ENCODE measurements at places on chromosomes 11 and 22. TPM values are rescaled to one million over a fixed set of nuclear protein-coding genes. Genes with fewer than 3 reads are reported as not detected.

DNA sequence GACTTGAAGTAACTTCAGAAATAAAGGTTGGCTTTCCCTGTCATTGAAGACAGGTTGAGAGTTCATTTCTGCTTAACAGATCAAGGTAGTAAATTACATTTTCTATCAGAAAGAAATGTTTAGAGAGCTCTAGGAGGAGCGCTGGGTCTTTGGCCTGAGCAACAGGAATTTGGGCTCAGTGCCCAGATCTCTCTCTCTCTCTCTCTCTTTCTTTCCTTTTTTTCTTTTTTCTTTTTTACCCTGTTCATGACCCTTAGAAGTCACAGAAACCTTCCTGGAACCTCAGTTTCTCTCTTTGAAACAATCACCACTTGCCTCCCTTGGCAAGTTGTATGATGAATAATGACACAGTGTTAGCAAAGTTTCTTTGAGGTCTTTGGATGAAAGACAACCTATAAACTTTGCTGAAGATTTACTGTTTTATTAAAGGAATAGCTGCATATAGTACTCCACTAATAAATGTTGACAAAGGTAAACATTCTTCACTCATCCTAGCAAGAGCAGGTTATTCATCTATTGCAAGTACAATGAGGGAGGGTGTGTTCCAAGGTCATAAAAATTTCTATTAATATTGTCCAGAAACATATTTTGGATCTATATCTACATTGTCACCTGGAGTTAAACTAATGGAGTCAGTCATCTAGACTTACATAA is 35.5 kb upstream of the RASSF10 start:
- DNase-seq = no peak

The OR51I1 gene
- not detected for total RNA-seq

DNA sequence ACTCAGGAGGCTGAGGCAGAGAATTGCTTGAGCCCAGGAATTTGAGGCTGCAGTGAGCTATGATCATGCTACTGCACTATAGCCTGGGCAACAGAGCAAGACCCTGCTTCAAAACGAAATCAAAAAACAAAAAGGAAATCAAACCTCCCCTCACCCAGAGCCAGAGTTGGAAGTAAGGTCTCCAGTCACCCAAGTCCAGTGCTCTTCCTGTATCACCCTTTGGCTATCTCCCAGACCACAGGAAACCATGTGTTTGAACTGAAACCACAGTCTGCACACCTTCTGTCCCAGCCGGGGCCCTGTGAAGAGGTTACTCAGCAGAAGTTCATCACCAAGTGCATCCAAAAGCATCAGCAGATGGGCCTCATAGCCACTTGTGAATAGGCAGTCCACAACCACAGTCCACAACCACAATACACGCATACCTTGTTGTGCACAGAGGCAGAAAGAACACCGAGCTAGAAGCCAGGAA is 4.6 kb downstream of the MYH9 start:
- DNase-seq = peak; percentile 45

The PRODH gene
- 9.7 TPM for total RNA-seq

- no peak for DNase-seq
Measured at GRCh38 chr11:88231894-88232482, 56.7 kb upstream of the RAB38 start.

GRCh38 chr11:44072757-44073658 is 6.9 kb downstream of the ACCS start:
- no peak for DNase-seq

DNA sequence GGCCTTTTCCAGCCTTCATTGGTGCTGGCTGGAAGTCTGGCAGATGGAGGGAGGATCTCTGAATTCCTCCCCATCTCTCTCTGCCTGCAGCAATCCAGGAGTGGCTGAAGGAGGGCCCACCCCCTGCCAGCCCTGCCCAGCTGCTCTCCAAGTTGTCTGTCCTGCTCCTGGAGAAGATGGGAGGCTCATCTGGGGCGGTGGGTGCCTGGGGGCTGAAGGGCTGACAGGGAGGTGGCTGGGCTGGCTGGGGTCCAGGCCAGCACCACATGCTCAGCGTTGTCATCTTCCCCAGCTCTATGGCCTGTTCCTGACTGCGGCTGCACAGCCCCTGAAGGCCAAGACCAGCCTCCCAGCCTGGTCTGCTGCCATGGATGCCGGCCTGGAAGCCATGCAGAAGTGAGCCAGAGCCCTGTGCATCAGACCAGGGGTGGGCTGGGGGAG is 12.2 kb downstream of the TKFC start:
- DNase-seq = no peak

The F2 gene
- total RNA-seq = not detected

- no peak for DNase-seq
Measured at GRCh38 chr11:103202048-103202651, 92.9 kb downstream of the DYNC2H1 start.

The SPI1 gene
- total RNA-seq = 18.9 TPM

The NAT10 gene
- total RNA-seq = 24.7 TPM

The UBQLNL gene
- 0.28 TPM for total RNA-seq

The PAMR1 gene
- total RNA-seq = 8.6 TPM

DNA sequence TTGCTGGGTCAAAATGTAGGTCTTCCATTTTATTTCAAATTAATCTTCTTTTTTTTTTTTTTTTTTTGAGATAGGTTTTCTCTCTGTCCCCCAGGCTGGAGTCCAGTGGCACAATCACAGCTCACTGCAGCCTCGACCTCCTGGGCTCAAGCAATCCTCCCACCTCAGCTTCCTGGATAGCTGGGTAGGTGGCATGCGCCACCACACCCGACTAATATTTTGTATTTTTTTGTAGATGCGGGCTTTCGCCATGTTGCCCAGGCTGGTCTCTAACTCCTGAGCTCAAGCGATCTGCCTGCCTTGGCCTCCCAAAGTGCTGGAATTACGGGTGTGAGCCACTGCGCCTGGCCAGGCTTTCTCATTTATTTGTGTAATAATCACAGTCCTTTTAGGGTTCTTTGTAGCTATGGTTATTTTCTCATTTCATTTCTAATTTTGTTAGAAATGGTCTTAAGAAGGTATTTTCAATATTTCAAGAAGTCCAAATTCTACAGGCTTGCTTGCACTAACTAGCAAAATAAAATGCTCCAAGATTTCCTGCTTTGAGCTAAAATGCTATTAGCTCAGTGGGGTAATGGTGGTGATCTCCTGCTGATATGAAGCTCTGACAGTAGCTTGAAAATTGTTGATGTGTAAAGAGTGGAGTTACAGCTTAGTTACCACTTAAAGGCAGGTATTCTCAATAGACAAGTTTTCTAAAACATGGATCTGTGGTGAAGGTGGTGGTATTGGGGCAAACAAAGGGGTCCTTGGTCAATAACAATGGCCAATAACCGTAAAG is 50.0 kb downstream of the RBX1 start:
- DNase-seq = no peak

GRCh38 chr11:131867457-131868257 is 497.2 kb downstream of the NTM start:
- peak; percentile 89 for DNase-seq

The PATE2 gene
- total RNA-seq = not detected

DNA sequence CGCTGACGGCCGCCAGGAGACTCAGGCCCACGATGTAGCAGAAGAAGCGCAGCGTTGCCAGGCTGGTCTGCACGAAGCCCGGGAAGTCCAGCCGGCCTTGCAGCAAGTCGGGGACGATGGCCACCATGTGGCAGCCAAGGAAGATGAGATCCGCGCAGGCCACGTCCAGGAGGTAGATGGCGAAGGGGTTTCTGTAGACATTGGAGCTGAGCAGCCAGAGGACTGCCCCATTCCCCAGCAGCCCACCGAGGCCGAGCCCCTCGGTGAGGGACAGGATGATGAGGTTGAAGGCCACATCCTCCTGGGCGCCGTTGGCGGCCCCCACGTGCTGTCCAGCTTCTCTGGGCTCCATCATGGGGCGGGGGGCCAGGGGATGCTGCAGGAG is 3.8 kb downstream of the MRGPRE start:
- DNase-seq = no peak

GRCh38 chr22:32693102-32693501 is 108.4 kb upstream of the TIMP3 start:
- no peak for DNase-seq

DNA sequence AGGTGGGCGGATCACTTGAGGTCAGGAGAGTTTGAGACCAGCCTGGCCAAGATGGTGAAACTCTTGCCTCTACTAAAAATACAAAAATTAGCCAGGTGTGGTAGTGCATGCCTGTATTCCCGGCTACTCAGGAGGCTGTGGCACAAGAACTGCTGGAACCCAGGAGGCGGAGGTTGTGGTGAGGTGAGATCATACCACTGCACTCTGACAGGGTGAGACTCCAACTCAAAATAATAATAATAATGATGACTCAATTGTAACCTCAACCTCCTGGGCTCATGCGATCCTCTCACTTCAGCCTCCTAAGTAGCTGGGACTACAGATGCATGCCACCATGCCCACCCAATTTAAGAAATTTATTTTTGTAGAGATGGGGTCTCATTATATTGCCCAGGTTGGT is 15.6 kb upstream of the CHRNA10 start:
- DNase-seq = no peak

GRCh38 chr11:77522215-77522614 is 48.3 kb upstream of the PAK1 start:
- DNase-seq = no peak

The MUC5B gene
- total RNA-seq = not detected

The RAB36 gene
- 2.7 TPM for total RNA-seq

DNA sequence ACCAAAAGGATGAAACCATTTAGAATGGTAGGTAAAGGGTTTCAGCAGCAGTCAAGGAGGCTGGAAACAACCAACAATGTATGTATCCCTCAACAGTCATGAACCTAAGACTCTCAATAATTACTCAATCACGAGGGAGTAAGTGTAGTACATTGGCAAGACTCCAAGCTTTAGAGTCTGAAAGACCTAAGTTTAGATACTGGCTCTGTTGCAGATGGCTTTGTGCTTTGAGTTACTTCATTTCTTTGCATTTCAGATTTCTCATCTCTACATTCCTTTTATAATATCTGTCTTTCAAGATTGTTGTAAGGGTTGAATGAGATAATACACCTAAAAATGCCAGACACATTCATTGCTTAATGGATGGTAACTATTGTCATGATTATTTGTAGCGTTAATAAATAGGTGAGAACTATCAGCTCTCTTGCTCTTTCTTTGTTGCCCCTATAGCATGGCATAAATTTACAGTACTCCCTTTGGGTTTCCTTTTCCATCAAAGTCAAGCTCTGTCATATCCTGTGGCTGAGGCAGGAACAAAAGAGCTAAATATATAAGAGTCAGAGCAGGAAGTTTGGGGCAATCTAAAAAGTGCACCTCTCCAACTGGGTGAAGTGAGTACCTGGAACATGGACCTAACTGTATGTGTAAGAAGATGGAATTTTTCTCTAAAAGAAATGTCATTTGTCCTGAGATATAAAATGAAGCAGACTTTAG is 228.2 kb upstream of the ZC3H12C start:
- DNase-seq = no peak

GRCh38 chr11:65558002-65558929 is at the start of gene LTBP3:
Gene LTBP3, minus strand, starts transcription at chr11:65558359. Its CDS starts 400 bp downstream, at chr11:65557959.
- DNase-seq = peak; percentile 88

DNA sequence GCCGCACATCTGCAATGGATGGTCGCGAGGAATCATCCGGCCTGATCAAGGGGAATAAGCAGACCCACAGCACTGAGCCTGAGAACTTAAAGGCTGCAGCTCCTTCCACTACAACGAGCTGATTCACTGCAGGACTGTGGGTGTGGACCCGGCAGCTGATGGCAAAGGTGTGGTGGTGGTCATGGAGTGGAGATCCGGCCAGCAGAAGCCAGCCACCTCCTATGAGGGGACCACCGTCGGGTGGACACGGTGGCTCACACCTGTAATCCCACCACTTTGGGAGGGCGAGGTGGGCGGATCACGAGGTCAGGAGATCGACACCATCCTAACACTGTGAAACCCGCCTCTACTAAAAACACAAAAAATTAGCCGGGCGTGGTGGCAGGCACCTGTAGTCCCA is 66.4 kb downstream of the DGCR2 start:
- DNase-seq = no peak

The MFNG gene
- 10.5 TPM for total RNA-seq

DNA sequence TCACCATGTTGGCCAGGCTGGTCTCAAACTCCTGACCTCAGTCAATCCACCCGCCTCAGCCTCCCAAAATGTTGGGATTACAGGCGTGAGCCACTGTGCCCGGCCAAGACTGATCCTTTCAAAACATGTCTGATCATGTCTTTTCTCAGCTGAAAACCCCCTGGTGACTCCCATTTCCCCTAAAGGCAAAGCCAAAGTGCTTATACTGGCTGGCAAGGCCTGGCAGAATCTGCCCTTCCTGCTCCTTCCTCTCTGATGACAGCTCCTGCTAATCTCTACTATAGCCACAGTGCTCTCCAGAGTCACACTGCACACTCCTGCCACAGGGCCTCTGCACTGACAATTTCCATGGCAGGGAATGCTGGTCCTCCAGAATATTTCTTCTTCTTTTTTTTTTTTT is 2.6 kb upstream of the MCHR1 start:
- no peak for DNase-seq

GRCh38 chr11:25734591-25735211 is 597.2 kb upstream of the ANO3 start:
- DNase-seq = no peak

GRCh38 chr11:109940816-109941215 is 152.4 kb upstream of the ZC3H12C start:
- no peak for DNase-seq

The OSBP2 gene
- total RNA-seq = 12.3 TPM

DNA sequence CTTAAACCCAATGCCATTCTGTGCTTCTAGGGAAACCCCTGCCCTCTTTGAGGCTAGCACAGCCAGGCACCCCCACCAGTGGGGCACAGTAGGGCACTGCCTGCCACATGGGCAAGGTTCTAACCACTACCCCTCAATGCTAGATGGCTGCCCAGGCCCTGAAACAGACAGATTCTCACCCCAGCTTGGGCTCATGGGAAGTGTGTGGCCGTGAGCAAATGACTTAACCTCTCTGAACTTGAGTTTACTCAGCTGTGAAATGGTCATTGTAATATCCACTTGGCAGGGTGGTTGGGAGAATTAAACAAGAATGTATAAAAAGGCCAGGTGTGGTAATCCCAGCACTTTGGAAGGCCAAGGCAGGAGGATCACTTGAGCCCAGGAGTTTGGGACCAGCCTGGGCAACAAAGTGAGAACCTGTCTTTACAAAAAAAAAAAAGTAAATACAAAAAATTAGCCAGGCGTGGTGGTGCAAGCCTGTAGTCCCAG is 22.4 kb downstream of the C22orf23 start:
- DNase-seq = no peak

- DNase-seq = no peak
Measured at GRCh38 chr11:61332281-61332796, 566 bp downstream of the DDB1 start.

The NNMT gene
- total RNA-seq = 36.0 TPM

- no peak for DNase-seq
Measured at GRCh38 chr11:6350043-6350442, 29.7 kb upstream of the CAVIN3 start.

DNA sequence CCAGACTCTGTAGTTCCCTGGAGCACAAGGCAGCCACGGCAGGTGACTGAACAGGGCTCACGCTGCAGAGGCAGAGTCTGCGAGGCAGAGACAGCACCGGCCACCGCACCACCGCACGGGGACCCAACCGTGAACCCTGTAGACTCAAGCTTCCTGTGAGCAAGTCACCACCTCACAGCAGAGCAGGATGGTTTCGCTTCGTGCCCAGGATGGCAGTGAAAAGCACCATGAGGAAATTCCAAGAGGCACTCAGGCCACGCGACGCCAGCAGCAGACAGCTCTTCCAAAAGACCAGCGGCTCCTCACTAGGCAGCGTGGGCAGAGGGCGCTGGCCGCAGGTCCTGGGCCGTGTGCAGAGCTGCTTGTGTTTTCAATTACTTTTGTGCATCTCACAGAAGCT is 24.5 kb downstream of the BRD1 start:
- DNase-seq = no peak

- DNase-seq = no peak
Measured at GRCh38 chr22:45942787-45943493, 34.0 kb downstream of the WNT7B start.

Data from right cardiac atrium (tissue), 5 donors.